Spleen (tissue), 13 donors: ENCODE measurements at places on chromosomes 13 and 19. TPM values are rescaled to one million over a fixed set of nuclear protein-coding genes. Genes with fewer than 3 reads are reported as not detected.

- DNase-seq, result no peak
These were observed 525.7 kb downstream of the UQCRFS1 start for GRCh38 chr19:28687296-28687695.

GRCh38 chr19:38455031-38455430 is 21.5 kb downstream of the RYR1 start:
- no peak for DNase-seq

ZNF66 gene
- 15.0 TPM for total RNA-seq

- no peak for DNase-seq
These were observed 42.6 kb downstream of the USP12 start for GRCh38 chr13:27128825-27129627.

DNA sequence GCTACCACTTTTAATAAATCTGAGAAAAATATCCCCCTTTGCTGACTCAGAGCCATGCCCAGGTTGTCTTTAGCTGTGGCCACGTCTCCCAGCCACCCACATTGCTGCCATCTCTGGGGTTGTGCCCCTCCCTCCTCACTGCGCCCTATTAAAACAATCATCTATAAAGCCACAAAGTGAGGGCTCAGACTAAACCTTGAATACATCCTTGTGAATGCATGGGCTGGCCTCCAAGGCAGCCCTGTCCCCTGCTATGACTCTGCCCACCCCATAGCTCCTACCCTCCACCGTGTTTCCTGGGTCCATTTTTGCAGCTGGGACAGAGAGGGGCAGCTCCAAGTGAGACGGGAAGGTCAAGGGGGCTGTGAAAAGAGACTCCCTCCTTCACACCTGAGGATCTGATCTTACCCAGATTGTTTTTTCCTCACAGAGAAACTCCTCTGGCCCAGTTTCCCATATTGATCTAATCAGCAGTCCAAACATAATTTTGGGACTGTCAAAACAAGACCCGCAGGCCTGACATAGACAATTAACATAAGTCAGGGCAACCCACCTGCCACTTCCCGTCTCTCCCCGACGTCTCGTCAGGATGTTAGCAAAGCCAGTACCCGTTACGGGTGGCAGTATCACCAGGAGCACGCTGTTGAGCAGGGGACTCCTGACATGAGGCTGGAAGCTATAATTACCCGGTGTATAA is 199.0 kb downstream of the KATNAL1 start:
- DNase-seq, result no peak

PODNL1 gene
- 0.64 TPM for total RNA-seq

DNA sequence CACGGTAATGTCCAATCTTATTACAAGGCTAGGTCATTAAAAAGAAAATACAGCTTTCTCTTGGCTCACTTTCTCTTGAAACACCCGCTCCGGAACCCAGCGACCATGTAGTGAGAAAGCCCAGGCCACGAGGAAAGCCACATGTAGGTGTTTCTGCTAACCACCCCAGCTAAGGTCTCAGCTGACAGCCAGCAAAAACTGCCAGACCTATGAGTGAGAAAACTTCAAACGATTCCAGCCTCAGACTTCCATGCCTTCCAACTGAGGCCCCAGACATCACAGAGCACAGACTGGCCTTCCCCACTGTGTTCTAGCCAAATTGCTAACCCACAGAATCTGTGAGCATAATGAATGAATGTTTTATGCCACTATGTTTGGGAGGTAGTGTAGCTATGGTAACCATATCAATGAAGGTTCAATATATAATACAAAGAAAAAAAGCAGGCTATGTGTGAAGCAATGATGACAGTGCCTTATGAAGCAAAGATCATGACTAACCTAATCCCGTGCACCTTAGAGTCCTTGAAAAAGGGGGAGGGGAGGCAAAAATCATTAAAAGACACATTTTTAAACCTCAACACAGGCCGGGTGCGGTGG is 11.9 kb upstream of the TPTE2 start:
- DNase-seq, result no peak

SPACA4 gene
- not detected for total RNA-seq

DNA sequence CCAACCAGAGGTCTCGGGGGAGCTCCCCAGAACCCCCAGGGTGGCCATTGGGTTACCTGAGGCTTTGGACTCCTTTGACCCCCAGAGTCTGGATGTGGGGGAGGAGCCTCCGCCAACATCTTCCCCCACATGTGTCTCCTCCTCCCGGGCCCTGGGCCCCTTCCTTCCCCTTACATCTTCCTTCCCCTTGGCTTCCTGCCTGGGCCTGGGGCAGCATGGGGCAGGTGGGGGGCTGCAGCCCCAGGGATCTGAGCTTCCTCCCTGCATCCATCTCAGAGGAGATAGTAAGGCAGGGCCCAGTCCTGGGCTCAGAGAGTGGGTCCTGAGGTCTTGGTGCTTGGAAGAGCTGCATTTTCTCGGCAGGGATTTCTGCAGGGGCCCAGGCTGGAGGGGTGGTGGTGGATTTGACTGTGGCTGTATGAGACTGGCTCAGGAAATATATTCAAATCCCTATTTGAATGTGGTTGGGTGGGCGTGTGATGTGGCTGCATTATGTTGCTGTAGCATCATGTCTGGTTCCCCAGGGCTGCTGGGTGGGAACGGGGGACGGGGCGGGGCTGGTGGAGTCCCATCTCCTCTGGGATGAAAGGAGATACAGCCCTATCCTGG is 919 bp downstream of the VAV1 start:
- DNase-seq, result peak; percentile 93

- DNase-seq, result no peak
These were observed 51.7 kb downstream of the RXFP2 start for GRCh38 chr13:31790992-31791391.

- DNase-seq, result no peak
These were observed 116.8 kb downstream of the ENOX1 start for GRCh38 chr13:43669964-43670363.

GRCh38 chr13:42027286-42027685 is 21.2 kb upstream of the DGKH start:
- DNase-seq, result no peak

HCST gene
- total RNA-seq, result 65.5 TPM

DNA sequence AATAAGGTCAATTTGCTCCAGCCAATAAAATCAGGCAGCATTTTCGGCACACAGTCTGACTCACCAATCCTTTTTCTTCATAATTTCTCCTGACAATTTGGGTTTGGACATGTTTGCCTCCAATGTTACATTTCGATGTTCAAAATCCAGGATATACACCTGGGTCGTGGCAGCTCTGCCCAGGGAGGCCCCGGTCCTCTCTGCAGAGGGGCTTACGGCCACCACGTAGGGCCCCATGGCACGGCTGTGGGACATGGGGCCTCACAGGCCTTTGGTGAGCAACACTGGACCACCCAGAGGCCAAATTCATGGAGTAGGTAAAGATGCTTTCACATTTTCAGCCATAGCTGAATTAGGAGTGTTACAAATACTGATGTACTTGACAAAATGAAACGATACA is 25.4 kb downstream of the IRS2 start:
- DNase-seq, result no peak

DNA sequence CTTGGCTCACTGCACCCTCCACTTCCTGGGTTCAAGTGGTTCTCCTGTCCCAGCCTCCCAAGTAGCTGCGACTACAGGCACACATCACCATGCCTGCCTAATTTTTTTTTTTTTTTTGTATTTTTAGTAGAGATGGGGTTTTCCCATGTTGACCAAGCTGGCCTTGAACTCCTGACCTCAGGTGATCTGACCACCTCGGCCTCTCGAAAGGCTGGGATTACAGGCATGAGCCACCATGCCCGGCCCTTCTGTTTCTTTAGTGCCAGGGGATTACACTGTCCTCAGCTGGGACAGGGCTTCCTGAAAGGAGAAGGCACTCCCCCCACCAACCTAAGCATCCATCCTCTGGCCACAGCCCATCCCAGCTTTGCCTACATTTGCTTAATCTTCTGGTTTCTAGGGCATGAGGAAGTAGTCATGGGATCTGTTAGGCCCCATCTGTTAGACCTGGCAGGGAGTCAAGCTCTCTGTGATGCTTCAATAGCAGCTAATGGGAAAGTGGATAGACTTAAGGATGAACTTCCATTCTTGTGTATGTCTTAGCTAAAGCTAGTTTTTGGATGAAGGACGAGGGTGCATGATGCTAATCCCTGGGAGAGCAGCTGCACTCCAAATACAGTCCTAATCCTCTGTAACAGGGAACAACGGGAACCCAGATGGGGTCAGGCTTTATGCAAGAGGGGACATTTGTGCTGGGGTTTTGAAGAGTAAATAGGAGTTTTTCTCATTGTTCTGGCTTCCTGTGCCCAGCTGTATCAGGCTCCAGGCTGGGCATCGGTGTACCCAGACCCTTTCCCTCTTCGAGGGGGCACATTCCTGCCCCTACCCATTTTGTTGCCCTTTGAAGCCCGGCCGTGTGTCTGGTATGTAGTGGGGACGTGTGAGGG is 2.6 kb downstream of the VAV1 start:
- no peak for DNase-seq

DNA sequence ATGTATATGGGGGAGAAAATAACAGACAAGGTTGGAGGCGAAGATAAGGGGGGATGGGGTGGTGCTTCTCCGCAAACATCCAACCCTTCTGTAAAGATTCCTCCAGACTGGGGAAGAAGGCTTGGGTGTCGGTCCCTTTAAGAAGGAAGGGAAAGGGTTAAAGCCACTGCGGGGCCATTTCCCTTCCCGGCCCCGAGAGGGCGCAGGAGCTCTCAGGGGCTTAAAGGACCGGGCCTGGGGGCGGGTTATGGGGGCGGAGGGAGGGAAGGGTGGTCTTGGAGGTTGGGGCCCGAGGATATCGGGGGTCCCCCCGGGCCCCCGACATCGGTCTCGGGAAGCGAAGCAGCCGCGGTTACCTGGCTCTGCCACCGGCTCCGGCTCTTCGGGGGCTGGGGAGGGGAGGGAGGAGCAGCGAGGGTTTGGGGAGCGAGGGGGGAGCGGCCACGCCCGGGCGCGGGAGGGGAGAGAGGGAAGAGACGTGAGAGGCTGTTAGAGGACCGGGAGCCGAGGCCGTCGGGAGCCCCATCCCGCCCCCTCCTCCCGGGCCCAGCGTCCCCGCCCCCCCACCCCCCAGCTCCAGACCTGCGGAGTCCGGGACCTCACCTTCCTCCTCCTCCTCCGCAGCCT is 2.8 kb downstream of the TNNT1 start:
- DNase-seq, result no peak

GRCh38 chr19:56507446-56508289 is at the start of gene ZNF471:
TSS of gene ZNF471 (plus strand) at chr19:56507855. CDS start at chr19:56511572, 3,717 bp downstream.
- peak; percentile 97 for DNase-seq

GRCh38 chr19:8607386-8607785 is 3.1 kb downstream of the ADAMTS10 start:
- no peak for DNase-seq

DNA sequence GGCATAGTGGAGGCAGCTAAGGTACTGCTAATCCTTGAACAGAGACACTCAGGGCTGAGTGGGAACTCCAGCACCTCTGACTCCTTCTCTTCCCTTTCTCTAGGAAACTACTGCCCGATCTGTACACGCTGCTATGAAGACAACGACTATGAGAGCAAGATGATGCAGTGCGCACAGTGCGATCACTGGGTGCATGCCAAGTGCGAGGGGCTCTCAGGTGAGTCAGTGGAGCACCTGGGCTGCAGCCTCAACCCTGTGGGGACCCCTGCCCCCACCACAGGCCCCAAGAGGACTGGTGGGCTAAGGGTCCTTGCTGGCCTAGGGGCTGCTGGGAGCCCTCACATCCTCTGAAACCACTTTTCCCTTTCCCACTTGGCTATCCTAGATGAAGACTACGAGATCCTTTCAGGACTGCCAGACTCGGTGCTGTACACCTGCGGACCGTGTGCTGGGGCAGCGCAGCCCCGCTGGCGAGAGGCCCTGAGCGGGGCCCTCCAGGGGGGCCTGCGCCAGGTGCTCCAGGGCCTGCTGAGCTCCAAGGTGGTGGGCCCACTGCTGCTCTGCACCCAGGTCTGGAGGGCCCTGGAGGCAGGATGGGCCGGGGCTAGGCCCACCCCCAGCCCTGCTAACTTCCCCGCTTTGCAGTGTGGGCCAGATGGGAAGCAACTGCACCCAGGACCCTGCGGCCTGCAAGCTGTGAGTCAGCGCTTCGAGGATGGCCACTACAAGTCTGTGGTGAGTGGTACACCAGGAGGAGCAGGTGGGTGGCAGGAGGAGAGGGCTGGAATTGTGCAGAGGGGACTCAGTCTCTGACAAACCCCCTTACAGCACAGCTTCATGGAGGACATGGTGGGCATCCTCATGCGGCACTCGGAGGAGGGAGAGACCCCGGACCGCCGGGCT is 9.5 kb downstream of the KMT2B start:
- DNase-seq, result no peak

C3 gene
- 5.8 TPM for total RNA-seq

DNA sequence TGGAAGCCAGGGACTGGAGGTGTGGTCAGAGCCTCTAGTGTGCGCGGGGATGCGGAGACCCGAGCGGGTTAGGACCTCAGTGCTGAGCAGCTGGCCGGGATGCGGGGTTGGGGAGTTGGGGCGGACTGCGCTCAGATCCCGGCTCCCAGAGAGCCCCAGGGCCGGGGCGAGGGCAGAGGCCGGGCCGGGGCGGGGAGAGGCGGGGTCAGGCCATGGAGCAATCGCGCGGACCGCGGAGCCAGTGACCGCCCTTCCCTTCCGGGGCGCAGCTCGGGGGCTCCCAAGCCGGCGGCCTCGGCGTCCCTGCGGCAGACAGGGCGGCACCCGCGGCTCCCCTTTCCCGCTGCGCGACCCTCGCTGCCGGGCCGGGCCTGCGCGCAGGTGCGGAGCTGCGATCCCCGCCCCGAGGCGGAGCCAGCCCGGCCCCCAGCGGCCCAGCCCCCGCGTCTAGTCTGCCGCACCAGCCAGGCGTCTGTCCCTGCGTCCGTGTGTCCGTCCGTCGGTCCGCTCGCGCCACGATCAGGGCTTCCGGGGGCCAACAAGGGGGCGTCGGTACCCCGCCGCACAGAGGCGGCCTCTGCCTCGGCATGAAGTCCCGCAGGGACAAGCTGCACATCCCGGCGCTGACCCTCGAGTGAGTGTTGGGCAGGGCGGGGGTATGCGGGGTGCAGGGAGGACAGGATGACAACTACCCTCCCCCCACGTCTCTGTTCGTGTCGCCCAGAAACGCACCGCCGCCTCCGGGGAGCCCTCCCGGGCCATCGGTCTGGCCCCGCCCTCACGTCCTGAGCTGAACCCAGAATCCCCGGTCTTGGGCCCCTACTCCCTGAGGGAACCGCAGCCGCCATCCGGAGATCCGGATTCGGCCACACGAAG is 12.4 kb downstream of the MAST3 start:
- DNase-seq, result peak; percentile 94

REEP6 gene
- total RNA-seq, result 1.9 TPM
